ENCODE measurements at places on chromosomes 3 and 15.

DNA sequence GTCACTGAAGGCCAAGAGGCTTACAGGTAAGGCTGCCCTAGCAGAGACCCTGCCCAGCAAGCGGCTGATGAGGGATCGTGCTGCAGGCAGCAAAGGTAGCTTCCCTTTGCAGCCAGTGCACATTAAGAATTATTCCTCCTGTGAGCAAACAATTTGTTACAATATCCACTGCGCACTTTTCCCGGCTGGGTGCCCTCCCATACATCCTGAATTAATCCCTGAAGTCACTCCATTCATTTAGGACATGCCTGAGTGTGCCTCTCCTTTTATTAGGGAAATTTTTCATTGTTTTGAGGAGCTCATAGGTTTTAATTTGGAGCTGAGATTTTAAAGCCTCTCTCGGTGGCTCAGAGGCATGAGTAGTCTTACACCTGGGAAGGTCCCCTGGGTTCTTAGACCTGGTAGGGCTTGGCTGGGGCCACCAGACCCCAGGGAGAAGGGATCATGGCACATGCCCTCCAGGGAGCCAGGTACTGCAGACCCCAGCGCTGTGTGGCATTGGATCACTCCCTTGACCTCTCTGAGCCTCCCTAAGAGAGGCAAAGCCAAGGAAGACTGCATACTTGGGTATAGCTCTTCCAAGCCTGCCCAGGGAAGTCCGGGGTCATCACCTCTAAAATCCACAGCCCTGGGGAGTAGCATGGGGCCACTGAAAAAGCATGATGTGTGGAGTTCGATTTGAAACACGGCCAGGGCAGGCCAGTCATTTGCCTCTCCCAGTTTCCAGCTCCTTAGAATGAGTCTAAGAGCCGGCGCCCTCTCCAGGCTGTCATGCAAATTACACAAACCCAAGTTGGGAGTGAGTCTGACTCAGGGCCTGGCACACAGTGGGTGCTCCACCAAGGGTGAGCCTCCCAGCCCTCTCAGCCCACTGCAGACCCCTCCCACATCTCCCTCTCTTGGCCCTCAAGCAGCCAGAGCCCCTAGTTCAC is 151.9 kb upstream of the LINGO1 start:
- peak; percentile 58 for DNase-seq

DNA sequence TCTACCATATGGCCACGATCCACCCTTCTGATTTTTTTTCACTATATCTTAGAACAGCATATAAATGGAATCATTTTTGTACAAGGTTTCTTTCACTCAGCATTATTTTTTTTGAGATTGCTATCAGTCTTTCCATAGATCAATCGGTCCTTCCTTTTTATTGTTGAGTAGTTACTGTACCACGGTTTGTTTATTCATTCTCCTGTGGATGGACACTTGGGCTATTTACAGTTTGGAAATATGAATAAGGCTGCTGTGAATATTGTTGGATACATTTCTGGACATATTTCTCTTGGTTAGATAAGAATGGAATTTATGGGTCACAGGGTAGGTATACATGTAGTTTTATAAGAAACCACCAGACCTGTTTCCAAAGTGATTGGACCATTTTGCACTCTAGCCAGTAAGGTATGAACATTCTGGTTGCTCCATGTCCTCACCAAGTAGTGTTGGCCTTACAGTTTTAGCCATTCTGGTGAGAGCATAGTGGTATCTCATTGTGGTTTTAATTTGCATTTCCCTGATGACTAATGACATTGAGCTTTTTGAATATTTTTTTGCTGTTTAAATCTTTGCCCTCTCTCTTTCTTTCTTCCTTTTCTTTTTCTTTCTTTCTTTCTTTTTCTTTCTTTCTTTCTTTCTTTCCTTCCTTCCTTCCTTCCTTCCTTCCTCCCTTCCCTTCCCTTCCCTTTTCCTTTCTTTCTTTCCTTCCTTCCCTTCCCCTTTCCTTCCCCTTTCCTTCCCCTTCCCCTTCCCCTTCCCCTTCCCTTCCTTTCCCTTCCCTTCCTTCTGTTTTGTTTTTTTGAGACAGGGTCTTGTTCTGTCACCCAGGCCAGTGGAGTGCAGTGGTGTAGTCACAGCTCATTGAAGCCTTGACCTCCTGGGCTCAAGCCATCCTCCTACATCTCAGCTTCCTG is 49.2 kb downstream of the LRRK1 start:
- no peak for DNase-seq

- no peak for DNase-seq
Observed at GRCh38 chr3:102104033-102104432, 254.7 kb downstream of the NFKBIZ start.

DNA sequence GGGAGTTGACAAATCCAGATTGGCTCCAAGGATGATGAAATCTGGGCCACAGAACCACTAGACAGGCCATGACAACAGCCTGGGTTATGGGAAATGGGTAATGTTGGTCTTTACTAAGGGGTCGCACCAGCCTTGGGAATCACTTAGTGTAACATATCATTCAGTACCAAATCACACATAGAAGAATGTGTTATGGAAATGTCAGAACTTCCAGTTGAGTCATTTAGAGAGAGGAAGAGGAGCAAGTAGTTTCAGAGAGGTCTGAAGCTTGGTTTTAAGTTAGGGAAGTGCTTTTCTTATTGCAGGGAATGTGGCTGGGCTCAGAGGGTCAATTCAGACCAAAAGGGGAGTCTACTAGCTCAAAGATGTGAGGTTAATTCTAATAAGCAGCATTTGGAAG is 241.6 kb upstream of the ZPLD1 start:
- DNase-seq, result no peak

DNA sequence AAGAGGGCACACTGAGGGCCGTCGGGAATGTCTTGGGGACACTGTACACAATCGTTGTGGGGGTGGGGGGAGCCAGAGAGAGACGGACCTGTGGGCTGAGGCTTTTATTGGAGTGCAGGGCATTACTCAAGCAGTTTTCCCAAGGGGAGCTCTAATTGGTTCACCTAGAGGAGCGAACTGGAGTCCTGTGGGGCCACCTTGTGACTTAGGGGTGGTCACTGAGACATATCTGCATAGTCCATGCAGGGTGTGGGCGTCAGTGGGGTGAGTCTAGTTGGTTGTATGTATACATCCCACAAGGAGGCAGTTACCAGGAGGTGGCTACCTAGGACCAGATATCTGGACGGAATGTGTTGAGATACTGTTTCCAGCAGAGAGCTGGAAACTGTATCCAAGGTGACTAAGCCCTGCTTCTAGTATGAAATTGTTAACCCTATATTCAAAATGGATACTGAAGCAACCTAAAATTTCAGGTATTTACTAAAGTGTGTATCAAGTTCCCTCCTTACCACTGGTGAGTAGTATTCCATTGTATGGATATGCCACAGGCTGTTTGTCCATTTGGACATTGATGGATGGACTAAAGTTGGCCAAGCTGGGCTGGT is 2.6 kb upstream of the PIGZ start:
- DNase-seq, result no peak

GRCh38 chr3:181103605-181104004 is 114.1 kb upstream of the DNAJC19 start:
- DNase-seq, result no peak

DNA sequence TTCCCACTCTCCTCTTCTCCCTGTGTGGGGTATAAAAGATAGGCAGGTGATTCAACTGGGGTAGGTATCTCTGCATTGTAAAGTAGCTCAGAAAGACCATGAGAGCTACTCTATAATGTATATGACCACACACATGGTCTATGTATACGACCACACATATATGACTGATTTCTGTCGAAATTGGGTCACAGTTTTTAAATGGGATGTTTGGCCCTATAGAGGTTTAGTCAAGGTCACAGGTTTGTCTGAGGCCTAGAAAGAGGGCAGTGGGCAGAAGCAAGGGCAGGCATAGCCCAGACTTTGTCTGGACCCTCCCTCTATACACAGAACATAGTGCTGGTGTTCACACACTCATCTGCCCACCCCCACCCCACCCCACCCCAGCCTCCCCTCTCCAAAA is 4.4 kb downstream of the LAMP3 start:
- no peak for DNase-seq

GRCh38 chr3:17204049-17204650 is 319.4 kb downstream of the PLCL2 start:
- DNase-seq, result no peak

- peak; percentile 40 for DNase-seq
Observed at GRCh38 chr15:45637552-45638033, 2.8 kb downstream of the SQOR start.

- no peak for DNase-seq
Observed at GRCh38 chr3:188518416-188518815, 364.5 kb downstream of the LPP start.

DNA sequence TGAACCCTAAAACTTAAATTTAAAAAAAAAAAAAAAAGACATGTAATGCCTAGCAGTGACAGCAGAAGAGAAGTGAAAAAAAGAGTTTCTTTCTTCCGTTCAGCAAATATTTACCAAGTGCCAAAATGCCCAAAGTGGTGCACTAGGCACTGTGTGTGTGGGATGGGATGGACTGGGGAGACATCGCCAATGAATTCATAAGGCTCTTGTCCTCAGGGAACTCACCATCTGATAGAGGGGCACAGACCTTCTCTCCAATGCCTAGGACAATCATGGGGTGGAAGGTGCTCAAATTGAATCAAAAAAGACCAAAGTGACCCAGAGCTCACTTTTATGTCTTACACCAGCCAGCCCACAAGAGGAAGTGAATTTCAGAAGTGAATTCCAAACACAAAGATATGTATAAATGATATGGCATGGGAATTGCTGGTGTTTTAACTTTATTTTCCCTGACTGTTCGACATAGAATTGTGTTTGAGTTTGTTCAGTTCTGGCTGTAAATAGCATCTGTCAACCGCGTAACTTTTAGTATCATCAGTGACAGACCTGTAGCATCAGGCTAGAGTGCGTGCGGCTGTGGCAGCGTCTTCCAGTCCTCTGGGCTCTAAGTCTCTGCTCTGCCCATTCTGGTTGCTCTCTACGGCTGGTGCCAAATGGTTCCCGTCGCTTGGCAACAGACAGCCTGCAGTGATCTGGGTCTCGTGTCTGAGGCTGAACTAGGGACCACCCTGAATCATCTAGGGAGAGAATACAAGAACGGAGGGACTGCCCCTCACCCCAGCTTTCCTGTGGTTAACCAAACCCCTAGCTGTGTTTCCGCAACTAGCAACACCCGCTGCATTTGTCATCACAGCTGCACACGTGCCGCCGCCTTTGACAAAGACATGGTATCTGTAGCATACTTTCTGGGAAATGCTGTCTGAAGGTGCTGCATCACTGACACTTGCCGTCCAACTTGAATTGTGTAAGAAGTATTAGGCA is 154.0 kb upstream of the THBS1 start:
- peak; percentile 34 for DNase-seq

- DNase-seq, result no peak
Observed at GRCh38 chr3:5798809-5799208, 611.3 kb downstream of the EDEM1 start.

GRCh38 chr3:72068621-72069020 is 283.7 kb upstream of the PROK2 start:
- DNase-seq, result no peak

DNA sequence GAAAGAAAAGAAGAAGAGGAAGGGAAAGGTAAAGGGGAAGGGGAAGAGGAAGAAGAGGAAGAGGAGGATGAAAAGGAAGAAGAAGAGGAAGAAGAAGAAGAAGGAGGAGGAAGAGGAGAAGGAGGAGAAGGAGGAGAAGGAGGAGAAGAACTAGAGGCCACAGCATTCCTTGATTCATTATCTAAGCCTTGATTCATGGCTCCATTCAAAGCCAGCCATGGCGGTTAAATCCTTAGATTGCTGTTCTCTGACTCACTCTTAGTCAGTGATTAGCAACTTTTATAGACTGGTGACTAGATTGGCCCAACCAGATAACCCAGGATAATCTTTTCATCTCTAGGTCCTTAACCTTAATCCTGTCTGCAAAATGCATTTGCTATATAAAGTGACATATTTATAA is 47.6 kb downstream of the OSTN start:
- no peak for DNase-seq

DNA sequence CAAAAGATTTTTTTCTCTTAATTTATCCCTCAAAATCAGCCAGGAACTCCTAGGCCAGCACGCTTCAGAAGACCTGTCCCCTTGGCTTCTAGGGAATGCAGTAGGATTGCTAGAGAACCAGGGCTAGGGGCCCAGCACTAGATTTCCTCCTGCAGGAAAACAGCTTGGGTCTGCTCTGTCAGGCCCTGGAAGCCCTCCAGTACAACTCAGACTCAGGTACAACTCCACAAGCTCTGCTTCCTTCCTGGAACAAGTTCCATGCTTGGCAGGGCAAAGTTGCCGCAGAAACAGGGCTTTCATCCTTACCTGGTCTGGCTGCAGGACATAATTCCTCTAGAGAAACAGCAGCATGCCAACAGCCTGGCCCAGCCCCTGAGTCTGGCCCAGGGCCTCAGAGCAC is 96.1 kb upstream of the CTNNB1 start:
- no peak for DNase-seq

- no peak for DNase-seq
Observed at GRCh38 chr3:123054109-123054778, 12.6 kb upstream of the PDIA5 start.

- DNase-seq, result no peak
Observed at GRCh38 chr3:105585-105984, 91.0 kb upstream of the CHL1 start.

DNA sequence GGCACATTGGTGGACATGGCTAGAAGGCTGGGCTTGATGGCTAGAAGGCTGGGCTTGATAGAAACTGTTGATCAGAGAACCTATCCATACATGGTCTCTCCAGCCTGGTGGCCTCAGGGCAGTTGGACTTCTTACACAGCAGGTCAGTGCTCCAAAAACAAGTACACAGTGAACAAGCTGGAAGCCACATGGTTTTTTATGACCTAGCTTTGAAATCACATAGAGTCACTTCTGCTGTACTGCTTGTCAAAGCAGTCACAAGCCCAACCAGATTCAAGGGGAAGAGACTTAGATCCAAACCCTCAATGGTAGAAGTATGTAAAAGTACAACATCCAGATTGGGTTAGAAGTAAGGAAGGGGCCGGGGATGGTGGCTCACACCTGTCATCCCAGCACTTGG is 89.4 kb upstream of the HES1 start:
- DNase-seq, result no peak

- DNase-seq, result no peak
Observed at GRCh38 chr3:189999718-190000117, 121.0 kb downstream of the P3H2 start.

- no peak for DNase-seq
Observed at GRCh38 chr15:98746375-98747155, 98.2 kb downstream of the IGF1R start.

GRCh38 chr3:27200721-27201489 is 168.3 kb downstream of the NEK10 start:
- DNase-seq, result no peak

- DNase-seq, result no peak
Observed at GRCh38 chr3:124860599-124860998, 26.6 kb downstream of the ITGB5 start.

GRCh38 chr3:58754074-58754473 is 87.5 kb upstream of the FAM3D start:
- no peak for DNase-seq
